Foreskin keratinocyte (primary cell): ENCODE measurements at places on chromosomes 2 and 18. TPM values are rescaled to one million over a fixed set of nuclear protein-coding genes. Genes with fewer than 3 reads are reported as not detected.

The ADRA2B gene
- total RNA-seq, result 0.03 and 0.04 TPM in 2 replicates

The COL5A2 gene
- total RNA-seq, result 16.8 and 22.7 TPM in 2 replicates

The SCYGR4 gene
- total RNA-seq, result not detected in 2 replicates

The C2orf80 gene
- not detected in 2 replicates for total RNA-seq

The FAM110C gene
- total RNA-seq, result 10.6 and 11.9 TPM in 2 replicates

The PLA2R1 gene
- 9.9 and 10.8 TPM in 2 replicates for total RNA-seq

The ARHGAP28 gene
- total RNA-seq, result 0.21 and 0.24 TPM in 2 replicates

The RMDN2 gene
- total RNA-seq, result 2.4 and 3.5 TPM in 2 replicates

GRCh38 chr2:109257653-109258052 is 128.6 kb downstream of the SH3RF3 start:
- no peak for DNase-seq

DNA sequence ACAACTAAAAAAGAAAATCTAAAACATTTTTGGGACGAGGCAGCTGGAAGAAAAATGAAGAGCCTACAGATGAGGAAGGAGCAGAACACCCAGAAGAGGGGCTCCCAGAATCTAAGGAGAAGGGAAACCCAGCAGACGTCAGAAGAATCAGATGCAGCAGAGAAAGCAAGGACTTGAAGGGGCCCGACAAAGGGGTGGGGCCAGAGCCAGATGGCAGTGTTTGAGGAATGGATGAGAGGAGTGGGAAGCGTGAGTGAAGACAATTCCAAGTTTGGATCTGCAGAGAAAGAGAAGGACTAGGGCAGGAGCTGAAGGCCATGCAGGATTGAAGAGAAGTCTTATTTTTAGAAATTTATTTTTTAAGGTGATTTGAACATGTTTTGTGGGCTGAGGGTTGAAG is 19.3 kb downstream of the PTMA start:
- DNase-seq, result no peak

DNA sequence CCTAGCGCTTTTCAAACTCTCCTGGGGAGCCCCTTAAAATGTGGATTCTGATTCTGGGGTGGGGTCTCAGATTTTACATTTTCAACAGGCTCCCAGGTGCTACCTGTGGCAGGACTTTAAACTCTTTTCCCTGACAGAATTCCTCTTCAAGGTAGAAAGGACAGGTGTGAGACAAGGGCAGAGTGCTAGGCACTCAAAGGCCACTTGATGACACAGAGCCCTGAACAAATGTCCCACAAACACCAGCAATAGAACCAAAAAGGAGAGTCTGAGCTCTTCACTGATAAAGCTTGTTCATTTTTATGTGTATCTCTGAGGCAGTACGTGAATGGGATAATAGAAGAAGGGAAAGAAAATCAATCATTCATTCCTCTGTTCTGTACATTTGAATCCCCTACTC is 77.7 kb upstream of the PELI1 start:
- DNase-seq, result no peak

DNA sequence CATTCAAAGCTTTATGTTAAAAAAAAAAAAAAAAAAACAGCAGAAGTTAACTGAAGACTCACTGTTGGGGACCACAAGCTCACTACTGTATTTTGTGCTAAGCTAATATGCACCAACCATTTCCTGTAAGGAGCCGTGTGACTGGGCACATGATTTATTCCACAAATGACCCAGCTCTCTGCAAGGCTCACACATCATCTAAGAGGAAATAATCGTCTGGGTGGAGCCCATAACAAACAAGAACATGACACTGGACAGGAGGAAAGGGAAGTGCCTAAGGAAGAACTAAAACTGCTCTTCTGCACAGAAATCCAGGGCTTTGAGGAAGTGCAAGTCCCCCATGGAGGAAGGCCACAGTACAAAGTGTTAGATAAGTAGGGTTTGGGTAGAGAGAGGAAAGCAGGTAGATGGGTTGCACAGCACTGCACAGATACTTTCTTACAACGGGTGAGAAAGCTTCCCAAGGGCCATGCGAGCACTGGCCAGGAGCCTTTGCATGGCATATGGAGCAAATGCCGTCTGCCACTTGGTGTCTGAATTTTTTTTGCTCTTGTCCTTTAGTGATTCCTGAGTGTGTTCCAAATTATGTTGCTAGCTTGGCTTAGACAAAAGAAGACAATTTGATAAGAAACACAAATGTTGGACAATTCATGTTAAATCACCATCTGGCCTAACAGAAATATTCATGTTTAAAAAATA is 24.4 kb downstream of the NFE2L2 start:
- DNase-seq, result no peak

DNA sequence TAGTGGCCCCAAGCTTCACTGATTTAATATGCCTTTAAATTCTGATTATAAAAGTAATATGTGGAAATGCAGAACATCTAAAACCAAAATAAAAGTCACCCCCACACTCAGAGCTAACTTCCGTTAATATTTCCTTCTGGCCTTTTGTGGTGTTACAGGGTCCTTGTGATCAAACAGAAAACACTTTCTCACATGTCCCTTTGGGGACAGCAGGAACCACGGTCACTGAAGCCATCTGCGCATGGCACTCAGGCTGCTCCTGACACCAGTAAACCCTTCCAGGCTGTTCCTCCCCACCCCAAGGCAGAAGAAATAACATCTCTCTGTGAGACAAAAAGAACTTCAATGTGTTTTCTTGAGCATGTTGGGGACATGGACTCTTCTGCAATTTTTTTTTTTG is 25.1 kb upstream of the GPR17 start:
- DNase-seq, result no peak

DNA sequence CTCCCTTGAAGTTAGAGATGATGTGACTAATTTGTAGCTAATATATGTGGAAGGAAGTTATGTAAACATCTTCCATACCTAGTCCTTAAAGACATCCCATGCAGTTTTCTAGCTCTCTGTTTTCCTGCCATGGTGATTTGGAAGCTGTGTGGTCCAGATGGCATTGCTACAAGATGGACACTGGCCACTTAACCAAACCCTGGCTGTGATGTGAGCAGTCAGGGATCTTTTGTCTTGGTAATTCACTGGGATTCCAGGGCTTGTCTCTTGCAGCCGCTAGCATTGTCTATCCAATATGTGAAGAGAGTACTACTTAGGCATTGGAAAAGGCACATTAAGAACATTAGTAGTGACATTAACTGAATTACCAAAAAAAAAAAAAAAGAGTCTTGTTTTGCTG is 139.9 kb upstream of the DOCK10 start:
- DNase-seq, result no peak

GRCh38 chr2:161170958-161171932 is 11.0 kb downstream of the TANK start:
- peak; percentile 67 for DNase-seq

DNA sequence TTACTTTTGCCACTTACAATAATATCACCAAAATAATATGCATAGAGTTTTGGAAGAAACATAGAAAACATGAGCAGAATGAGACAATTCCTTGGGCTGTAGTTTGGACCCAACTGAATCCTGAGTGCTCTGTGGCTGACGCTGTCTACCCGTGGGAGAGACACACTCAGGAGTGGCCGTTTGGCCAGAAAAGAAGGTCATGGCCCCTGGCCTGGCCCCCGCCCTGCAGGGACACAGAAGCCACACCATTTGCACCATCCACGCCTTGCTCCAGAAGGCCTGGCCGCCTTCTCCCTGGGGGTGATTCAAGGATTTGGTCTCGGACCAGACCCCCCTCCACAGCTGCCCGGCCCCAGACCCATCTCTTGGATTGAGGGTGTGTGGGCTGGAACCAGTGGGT is 6.4 kb upstream of the D2HGDH start:
- no peak for DNase-seq

DNA sequence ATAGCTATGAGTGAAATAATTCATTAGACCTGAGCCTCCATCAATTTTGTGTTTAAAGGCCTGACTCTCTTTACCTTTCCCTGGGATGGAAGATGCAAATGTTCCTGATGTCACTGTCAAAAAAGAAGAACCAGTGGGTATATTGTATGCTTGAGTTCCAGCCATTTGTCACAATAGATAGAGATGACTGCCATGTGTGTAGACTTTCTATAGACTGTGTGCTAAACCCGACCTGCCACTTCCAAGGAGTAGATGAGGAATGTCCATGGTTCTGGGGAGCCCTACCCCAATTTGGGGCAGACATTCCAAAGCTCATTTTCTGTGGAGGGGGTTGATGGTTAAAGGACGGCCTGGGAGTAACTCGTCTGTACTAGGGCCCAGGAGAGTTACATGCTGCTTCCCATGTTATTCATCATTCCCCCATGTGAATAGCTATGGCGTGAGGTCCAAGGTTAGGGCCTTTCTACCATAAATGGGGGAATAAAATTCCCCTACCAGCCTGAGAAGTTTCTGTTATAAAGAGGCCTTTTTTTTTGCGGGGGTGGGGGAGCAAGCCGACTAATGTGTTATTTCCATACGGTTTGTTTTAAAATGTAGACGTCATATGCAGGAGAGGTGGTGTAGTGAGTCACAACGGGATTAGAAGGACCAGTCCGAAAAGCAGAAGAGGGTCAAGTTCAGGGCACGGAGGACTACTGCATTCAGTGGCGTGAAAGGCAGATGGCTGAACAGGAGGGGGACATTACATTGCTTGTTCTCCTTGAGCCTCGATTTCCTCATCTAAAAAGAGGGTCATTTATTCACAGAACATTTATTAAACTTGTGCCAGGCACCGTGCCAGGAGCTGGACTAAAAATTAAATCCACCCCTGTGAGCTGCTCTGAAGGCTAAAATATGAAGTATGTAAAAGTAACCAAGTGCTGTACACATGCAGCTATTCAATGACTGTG is 24.0 kb downstream of the IL1B start:
- peak; percentile 85 for DNase-seq

DNA sequence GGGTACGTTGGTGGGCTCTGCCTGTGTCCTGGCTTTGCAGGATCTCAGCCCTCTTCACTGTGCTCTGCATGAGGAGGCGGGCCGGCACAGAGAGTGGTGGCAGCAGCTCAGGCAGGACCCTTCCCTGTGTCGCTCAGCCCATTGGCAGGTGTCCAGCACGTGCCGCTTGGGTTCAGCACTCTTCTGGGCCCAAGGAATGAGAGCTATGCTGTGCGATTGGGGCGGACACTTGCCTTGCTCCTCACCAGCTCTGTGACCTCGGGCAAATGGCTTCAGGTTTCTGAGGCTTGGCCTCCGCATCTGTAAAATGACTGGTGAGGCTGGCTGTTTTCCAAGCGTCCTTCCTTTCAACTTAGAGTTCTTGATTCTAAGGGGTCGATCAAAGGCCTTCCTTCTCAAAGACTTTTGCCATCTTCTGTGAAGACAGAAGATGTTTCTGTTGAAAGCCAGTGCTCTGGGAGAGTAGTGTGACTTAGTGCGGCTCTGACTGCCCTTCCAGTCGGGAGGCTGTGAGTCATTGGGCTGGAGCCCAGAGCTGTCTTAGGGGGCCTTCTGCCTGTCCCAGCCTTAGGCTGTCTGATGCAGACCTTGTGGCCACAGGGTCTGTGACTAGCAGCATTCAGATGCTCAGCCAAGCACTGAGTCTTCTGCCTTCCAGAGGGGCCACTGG is 35.6 kb downstream of the GLI2 start:
- no peak for DNase-seq

DNA sequence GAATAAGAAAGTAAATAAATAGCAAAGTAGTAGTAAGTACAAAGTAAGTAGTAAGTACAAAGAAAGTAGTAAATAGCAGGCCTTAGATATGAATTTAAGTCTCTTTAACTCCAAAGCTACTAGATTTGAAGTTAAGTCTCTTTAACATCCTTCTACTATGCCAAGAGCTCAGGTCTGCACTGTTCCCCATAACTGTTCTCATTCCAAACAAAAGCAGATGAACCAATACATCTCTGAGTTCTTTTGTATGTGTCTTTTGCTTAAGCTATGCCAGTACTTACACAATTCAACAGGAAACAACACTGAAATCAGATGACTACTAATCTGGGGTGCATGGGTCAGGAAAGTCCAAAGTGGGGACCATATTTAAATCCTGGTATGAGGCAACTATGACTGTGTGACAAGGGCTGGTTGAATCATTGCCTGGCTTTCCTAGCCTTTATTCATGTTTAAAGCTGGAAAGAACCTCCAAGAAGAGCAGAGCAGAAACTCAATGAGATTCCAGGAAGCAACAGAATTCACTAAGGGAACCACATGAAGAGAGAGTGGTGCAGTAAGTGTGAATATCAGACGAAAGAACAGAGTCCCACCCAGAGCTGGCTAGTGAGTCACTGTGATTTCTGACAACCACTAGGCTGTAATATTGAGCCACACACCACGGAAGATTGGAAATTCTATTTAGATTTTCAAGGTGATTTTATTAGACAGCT is 51.0 kb upstream of the CYP26B1 start:
- DNase-seq, result peak; percentile 47

GRCh38 chr18:69787825-69788547 is 159.7 kb downstream of the CD226 start:
- peak; percentile 78 for DNase-seq

- peak; percentile 4 for DNase-seq
These were observed 5.7 kb downstream of the SLC5A7 start for GRCh38 chr2:107992069-107992468.

DNA sequence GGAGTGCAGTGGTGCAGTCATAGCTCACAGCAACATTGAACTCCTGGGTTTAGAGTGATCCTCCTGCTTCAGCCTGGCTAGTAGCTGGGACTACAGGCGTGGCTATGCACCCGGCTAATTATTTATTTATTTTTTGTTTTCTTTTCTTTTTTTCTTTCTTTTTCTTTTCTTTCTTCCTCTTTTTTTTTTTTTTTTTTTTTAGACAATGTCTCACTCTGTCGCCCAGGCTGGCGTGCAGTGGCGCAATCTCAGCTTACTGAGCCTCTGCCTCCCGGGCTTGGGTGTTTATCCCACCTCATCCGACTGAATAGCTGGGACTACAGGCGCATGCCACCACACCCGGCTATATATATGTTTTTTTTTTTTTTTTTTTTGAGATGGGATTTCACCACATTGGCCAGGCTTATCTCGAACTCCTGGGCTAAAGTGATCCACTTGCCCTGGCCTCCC is 1.4 kb upstream of the ANXA4 start:
- DNase-seq, result no peak

GRCh38 chr18:58625839-58626238 is 3.1 kb downstream of the ALPK2 start:
- DNase-seq, result no peak

DNA sequence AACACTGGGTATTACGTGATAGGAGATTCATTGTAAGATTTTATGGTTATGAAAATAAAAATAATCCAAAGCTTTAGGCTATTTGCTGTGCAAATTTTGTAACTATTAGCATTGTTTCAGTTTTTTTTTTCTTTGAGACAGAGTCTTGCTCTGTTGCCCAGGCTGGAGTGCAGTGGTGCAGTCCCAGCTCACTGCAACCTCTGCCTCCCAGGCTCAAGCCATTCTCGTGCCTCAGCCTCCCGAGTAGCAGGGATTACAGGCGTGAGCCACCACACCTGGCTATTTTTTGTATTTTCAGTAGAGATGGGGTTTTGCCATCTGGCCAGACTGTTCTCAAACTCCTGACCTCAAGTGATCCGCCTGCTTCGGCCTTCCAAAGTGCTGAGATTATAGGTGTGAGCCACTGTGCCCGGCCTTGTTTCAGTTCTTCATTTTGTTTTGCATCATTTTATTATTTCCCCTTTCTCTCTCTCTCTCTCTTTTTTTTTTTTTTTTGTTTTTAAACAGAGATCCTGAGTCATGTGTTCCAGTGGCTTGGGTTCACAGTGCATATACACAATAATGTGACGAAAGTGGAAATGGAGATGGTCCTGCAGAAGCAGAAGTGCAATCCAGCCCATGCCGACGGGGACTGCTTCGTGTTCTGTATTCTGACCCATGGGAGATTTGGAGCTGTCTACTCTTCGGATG is 25.8 kb downstream of the CASP10 start:
- DNase-seq, result no peak
